ENCODE measurements at places on chromosomes 1 and 21.

DNA sequence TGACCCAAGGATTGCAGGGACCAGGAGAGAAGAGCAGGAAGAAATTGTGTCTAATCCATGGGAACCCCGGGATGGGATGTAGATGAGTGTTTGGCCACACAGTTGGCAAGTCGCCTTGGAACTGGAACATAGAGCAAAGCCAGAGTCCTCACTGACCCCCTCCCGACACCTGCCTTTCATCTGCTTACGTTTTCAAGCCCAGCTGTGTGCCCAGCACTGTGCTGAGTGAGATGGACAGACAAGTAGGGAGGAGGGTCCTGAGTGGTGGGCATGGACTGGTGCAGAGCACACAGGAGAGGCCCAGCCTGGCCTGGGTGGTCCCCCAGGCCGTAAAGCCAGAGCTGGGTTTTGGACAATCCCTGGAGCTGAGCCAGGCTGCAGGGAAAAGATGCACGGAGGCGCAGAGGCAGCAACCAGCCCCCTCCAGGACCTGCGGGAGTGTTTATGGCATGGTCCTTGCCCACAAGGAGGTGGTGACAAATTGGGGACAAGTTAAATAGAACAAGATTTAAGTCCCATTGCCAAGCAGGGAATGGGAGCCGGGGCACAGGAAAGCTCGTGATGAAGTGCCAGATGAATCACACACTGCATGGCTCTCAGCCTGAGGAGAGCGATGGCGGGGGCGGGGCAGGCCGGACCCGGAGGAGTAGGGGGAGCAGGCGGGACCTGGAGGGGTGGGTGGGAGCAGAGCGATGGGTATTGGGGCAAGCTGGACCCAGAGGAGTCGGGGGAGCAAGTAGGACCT is 157.8 kb upstream of the VAMP3 start:
- DNase-seq, result no peak

DNA sequence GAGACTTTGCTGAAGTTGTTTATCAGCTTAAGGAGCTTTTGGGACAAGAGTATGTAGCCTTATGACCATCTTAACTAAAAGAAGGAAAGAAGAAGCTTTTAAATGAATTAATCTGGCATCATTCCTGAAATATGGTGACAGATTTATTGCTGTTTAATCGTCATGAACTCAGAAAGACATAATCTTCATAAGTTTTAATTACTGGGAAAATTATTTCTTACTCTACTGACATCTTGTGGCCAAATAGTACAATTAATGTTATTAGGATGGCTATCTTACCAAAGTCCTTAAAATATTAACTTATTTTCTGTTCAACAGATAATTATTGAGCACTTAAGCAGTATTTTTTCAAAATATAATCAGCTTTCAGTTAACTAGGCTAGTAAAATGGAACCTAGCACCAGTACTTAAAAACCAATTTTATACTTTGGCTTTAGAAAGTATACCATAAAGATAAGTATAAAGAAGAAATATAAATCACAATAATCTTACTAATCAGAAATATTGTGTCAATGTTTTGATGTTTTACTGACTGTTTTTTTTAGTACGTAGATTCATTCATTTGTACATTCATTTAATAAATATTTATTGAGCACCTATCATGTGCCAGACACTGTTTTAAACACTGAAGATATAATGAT is 34.7 kb upstream of the GPR25 start:
- no peak for DNase-seq

- DNase-seq, result no peak
These were observed 55.7 kb upstream of the RUNX3 start for GRCh38 chr1:24985737-24986136.

- DNase-seq, result no peak
These were observed 348.7 kb downstream of the HLX start for GRCh38 chr1:221227872-221228337.

DNA sequence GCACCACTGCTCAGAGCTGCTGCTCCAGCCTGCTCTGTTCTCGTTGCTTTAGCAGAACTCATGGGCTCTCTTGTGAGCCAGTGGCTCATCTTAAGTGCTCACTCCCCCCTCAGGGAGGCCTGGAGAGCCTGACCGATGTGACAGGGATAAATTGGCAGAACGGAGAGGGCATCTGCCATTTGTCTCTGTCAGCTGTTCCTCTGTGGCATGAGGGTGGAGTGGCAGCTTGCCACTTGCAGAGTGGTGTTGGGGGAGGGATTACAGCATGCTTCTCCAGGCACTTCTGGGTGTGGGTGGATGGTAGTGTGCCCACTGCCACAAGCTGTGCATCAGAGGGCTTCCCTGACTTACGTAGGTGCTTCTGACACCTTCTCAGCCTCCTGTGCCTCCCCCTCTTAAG is 229.5 kb downstream of the PAPPA2 start:
- DNase-seq, result no peak

DNA sequence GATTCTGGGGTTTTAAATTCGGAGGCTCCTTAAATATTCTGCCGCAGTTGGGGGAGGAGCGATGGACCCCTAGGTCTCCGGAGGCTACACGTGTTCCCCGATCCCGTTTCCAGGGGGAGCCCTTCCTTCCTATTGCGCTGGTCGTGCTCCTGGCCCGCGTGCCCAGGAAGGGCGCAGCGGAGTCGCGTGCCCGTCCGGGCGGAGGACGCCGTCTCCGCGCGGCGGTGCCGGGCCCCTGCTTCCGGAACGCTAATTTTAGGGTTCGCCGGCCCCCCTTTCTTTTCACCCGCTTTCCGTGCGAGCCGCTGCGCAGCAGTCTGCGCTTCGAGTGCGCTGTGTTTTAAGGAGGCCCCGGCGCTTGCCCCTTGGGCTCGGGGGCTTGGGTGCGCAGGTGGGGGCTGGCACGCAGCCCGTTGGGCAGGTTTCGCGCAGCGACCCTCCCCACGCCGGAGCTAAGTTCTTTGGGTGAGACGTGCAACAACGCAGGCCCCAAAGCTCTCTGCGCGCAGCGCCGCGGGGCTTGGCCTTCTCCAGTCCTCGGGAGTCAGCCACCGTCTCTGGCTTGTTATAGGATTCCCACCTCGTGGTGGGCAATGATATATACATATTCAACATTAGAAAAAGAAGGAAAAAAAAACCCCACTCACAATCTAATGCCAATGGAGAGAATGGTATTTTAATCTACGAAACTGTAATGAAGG is 43.5 kb upstream of the DNAJC6 start:
- no peak for DNase-seq

- no peak for DNase-seq
These were observed 156.8 kb downstream of the FOXD2 start for GRCh38 chr1:47594627-47595026.

- no peak for DNase-seq
These were observed 35.6 kb downstream of the LRRIQ3 start for GRCh38 chr1:74162333-74162732.

DNA sequence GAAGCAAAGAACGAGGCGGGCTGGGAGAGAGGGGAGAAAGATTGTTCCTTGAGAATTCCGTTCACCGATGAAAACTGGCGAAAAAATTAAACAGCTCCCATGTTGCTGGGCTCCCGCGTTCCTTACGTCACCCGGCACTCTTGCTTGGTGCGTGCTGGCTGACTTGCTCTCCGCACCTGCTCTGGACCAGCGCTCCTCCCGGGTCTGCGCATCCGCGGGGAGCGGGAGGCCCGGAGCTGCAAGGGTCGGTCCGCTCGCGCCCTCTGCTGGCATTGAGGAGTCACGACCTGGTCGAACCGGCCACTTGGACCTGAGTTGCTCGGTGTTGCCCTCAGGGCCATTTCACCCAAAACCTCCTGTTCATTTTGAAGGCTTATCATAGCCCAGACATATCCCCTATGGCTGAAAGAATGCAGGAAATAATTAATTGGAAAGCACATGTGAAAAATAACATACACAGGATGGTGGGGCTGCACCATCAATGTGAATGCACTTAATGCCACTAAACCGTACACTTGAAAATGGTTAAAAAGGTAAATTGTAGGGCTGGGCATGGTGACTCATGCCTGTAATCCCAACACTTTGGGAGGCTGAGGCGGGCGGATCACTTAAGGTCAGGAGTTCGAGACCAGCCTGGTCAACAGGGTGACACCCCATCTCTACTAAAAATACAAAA is 98.9 kb upstream of the BACE2 start:
- DNase-seq, result peak; percentile 69

Data from stimulated activated CD4-positive, alpha-beta T cell treated with anti-CD3 and anti-CD28 coated beads, TNF-alpha, amount 100 ng/mL, for 48 hours (primary cell).